ENCODE measurements at places on chromosomes 6 and 20.

DNA sequence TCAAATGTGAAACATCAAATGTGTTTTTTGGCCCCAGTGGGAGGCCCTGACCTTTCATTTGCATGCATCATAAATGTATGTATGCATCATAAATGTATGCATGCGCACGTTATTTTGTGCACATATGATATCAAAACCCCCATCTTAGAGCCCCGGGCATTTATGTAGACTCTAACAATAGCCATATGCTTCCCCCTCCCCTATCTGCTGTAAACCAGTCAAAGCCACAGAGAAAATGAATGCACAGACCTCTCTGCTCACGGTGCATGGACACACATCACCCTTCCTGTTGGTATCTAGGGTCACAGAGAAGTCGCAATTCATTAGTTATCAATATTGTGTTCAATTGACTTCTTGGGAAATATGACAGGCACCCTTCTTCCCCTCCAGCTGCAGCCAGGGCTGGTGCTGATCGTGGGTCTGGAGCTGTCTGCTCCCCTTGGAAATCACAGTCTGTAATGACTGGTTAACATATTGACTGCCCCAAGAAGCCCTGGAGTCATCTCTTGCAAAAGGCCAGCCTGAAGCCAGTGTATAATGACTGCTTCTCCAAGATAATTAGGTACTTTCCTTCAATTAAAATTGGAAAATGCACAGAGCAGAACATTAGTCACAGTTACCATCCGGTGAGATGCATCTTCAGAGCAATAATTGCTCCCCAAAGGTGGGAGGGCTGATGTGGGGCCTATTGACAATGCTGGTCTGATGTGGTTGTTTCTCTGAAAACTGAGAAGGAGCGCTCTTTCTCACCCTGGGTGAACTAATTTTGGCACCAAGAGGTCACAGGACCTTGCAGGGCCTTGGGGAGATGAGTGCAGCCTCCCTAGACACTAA is 532.2 kb downstream of the CDH26 start:
- DNase-seq = no peak

GRCh38 chr20:16692009-16692408 is 37.8 kb upstream of the SNRPB2 start:
- DNase-seq = no peak

DNA sequence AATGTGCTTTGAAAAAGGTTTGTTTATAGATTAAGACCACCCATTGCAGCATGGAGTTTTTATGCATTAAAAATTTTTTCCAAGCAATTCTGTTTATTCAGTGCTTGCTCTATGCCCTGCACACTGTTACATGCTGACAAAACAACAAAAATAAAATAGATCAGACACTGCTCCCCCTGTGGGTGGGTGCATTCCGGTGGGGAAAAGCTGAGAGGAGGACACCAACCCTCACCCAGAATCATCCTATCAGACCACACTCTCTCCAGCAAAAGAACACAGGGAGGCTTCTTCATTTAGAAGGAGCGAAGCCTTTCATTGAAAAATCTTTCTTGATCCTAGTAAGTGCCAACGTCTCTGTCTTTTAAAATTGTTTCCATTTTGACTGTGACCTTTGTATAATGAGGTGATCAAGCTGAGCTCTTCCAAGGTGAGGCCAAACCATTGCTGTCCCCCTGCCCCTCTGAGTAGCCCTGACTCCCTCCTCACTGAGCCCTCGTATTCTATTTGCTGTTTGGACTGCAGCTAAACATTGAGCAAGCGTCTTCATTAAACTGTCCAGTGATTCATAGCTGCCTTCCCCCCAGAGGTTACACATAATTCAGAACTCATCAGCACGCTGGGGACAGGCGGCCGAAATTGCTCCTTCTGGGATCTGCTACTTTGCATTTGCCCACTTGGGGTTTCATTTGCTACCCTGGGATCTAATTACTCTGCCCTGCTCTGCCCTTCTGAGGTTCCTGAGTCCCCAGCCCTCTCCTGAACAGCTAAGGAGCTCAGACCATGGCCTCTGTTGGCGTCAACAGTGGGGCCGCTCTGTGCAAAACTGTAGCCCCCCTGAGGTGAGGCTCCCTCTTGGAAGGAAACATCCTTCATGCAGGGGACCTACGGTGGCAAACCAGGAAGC is 102.4 kb downstream of the F13A1 start:
- DNase-seq = no peak

DNA sequence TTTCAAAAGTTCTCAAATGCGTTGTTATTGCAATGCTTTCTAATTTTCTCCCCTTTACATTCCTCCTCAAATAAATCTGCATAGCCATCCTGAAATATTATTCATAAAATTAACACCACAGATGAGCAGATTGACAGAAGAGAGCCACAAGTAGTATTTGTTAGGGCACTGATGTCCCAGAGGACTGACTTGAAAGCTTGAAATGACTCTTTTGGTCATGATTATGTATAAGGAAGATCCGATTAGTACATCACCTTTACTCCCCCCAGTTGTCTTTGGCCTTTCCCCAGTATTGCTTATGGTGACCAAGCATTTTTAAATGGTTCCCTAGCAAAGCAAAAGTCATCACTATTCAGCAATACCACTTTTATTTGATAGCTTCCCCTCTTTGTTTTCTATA is 187.6 kb downstream of the ADAT2 start:
- no peak for DNase-seq

- no peak for DNase-seq
These were observed 59.5 kb downstream of the BFSP1 start for GRCh38 chr20:17471606-17472187.

DNA sequence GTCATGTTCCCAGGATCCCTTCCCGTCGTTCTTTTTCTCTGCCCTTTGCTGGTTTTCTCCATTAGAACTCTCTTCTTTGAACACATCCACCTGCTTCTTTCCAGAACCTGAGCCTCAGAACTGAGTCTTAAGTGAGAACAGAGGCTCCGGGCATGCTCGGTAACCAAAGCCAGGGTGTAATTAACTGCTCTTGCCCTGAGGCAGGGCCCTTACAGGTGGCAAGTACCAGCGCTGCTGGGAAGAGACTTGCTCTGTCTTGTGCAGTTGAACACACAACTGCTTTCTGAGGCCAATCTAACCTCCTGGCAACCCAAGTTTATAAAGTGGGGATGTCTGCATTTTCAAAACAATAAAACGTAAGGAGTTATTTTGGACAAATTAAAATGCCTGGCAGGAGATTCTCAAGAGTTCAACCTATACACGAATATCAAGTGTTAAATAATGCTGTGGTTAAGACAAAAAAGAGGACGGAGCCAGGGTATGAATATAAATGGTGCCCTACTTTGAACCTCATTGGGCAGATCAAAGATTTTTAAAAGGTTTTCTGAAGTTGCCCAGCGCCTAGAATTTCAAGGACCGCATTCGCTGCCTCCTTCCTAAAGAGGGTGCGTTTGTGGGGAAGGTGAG is 12.4 kb upstream of the DEK start:
- no peak for DNase-seq

DNA sequence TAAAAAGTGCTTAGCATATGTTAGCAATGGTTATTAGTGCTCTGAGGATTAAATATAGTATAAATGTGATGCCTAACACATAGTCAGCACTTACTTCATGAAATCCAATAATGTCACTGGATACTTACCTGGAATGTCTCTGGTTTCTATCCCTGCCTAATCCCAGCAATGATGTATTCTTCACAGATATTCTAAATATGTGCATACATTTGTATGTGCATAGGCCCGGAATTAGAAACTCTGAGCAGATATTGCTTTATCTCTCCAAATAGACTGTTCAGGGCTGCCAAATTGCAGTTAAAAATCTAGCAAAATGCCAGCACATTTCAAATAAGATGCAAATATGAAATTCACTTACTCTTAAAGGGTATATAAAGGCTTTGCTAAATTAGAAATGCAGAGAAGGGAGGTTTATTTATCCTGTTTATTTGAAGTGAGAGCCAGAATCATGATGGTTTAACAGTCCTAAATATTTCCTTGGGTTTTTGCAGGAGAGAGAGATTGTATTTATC is 81.3 kb downstream of the SAMD5 start:
- DNase-seq = no peak

DNA sequence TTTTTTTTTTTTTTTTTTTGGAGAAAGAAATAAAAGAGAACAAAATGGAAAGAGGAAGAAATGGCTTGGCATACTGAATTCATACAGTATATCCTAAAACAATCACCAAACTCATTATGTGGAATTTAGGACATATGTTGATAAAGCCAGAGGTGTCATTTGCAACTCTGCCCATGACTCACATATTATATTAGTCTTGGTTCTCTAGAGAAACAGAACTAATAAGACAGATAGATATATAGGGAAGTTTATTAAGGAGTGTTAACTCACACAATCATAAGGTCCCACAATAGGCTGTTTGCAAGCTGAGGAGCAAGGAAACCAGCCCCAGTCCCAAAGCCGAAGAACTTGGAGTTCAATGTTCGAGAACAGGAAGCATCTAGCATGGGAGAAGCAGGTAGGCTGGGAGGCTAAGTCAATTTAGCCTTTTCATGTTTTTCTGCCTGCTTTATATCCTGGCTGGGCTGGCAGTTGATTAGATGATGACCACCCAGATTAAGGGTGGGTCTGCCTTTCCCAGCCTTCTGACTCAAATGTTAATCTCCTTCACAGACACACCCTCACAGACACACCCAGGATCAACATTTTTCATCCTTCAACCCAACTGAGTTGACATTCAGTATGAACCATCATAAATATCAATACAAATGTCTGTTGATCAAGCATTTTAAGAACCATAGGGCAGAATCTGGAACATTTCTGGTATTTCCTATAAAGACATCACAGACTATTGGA is 102.3 kb downstream of the UBE3D start:
- DNase-seq = no peak

GRCh38 chr6:136695412-136695811 is 96.9 kb downstream of the MAP3K5 start:
- no peak for DNase-seq

- DNase-seq = no peak
These were observed 1.4 kb upstream of the MANBAL start for GRCh38 chr20:37288091-37288490.

GRCh38 chr20:11551479-11551878 is 366.2 kb upstream of the BTBD3 start:
- no peak for DNase-seq

DNA sequence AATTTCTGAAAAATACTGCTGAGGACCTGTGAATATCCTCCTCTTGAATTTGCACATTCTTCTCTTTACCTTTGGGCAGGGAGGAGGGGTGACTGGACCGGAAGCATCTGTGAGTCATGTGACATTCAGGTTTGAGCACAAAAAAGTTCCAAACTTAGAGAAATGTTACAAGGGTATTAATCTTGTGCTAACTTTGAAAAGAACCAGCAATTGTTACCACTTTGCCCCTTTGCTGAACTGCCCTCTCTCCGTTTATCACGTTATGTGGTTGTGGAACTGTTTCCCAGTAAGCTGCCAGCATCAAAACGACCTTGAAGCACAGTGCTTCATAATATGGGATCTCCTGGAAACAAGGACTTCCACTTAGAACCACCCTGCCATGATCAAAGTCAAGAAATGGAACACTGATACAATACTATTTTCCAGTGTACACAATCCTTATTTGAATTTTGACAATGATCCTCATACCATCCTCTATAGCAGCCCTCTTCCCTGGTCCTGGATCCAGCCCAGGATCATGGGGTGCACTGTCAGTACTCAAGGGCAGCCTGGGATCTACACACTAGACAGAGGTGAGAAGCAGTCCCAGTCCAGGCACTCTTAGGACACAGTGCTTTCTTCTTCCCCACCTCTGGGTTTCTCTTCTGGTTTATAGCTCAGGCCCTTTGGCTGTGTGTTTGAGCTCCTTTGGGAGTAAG is 2.3 kb upstream of the TUBB1 start:
- no peak for DNase-seq

- DNase-seq = no peak
These were observed 42.8 kb upstream of the UBR2 start for GRCh38 chr6:42520786-42521607.

GRCh38 chr20:48751871-48752270 is 75.9 kb downstream of the PREX1 start:
- DNase-seq = no peak

GRCh38 chr6:37669306-37669705 is 28.4 kb downstream of the MDGA1 start:
- no peak for DNase-seq

DNA sequence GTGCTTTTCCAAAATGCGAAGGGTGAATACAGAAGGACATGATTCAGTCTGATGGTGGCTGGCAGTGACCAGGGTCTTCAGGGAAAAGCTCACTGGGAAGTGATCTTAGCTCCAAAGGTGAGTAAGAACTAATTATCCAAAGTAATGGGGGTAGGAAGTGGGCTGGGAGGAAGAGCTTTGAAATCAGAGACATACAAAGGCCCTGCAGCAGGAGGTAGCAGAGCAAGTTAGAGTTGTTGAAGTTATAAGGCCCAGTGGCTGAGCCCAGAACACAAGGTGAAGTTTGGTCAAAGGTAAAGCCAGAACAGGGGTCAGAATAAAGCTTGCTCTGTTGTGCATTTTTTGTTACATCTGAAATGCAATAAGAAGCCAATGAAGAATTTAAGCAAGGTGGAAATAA is 81.2 kb downstream of the PLCB1 start:
- no peak for DNase-seq

DNA sequence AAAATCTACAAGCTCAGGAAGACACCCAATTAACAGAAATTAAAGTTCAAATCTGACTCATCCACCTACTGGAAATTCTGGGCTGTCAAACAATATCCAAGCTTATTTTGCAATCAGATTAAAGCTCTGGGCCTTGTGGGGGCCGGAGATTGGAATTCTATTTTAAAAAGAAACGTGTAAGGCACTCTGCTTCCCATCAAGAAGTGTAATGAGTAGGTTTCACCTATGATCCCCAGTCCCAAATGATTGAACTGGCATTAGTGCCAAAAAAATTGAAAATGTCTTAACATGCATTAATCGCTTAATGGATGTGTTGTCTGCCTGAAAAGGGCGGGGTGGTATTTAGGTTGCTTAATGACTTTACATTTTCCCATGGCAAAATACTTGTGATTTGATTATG is 542.4 kb upstream of the BTBD3 start:
- no peak for DNase-seq

DNA sequence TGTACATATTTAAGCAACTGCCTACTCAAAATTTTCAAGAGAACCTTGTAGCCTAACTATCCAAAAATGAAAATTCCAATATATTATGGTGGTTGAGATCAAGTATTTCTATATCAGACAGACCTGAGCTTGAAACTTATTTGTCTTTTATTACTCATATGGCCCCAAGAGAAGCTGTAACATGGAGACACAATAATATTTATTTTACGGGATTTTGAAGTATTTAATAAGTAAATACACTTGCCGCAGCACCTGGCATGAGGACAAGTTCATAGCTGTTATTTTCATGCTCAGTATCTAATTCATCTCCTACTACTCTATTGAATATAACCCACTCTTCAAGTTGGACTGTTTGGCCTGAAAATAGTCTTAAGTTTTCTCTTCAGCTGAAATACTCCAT is 28.0 kb downstream of the PTPRK start:
- DNase-seq = no peak

All from stimulated activated CD4-positive, alpha-beta T cell treated with anti-CD3 and anti-CD28 coated beads, TNF-alpha, amount 100 ng/mL, for 1 hour (primary cell).